Activated naive CD4-positive, alpha-beta T cell treated with anti-CD3 and anti-CD28 coated beads for 36 hours (primary cell): ENCODE measurements at places on chromosomes 1 and 21. TPM values are rescaled to one million over a fixed set of nuclear protein-coding genes. Genes with fewer than 3 reads are reported as not detected.

Gene C1orf87
- total RNA-seq = not detected

Gene B4GALT2
- total RNA-seq = 18.7 TPM

GRCh38 chr1:30423570-30423969, 299.8 kb downstream of the MATN1 start:
- H3K4me1 ChIP-seq = no peaks in the 10 kb centered on the region
- H3K36me3 ChIP-seq = no peaks in the 10 kb centered on the region
- H3K27ac ChIP-seq = no peak overlapping the region
- H3K27me3 ChIP-seq = peaks cover 24% of the 10 kb centered on the region

DNA sequence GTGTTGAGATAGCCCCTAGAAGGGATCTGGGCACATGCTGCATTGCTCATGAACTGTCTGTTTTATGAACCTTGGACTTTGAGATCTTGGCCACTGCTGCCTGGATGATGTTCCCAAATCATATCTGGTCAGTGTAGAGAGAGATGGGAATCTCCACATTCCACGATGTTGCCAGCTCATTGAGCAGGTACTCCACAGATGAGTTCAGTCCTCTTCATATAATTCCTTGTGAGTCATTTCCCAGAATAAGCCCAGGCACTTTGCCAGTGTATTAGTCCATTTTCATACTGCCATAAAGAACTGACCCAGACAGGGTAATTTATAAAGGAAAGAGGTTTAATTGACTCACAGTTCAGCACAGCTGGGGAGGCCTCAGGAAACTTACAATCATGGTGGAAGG, 254.0 kb upstream of the RUNX1 start:
- no peak overlapping the region for H3K27ac ChIP-seq
- no peaks in the 10 kb centered on the region for H3K27me3 ChIP-seq
- DNase-seq = no peak
- H3K4me3 ChIP-seq = no peak overlapping the region

- H3K27me3 ChIP-seq = no peaks in the 10 kb centered on the region
- no peak for DNase-seq
- peaks cover 1% of the 10 kb centered on the region for H3K36me3 ChIP-seq
- H3K4me1 ChIP-seq = peaks cover 42% of the 10 kb centered on the region
- H3K27ac ChIP-seq = no peak overlapping the region
Measured at GRCh38 chr1:8632102-8632501, 185.3 kb downstream of the RERE start.

GRCh38 chr1:85708829-85709227, 595 bp upstream of the ZNHIT6 start:
- DNase-seq = no peak
- no peak overlapping the region for H3K27ac ChIP-seq
- H3K36me3 ChIP-seq = peaks cover 17% of the 10 kb centered on the region

GRCh38 chr1:17892225-17892624, 137.1 kb downstream of the ACTL8 start:
- no peak for DNase-seq
- no peaks in the 10 kb centered on the region for H3K4me1 ChIP-seq
- H3K27me3 ChIP-seq = peaks cover 11% of the 10 kb centered on the region
- H3K36me3 ChIP-seq = no peaks in the 10 kb centered on the region
- H3K4me3 ChIP-seq = no peak overlapping the region

GRCh38 chr21:37702241-37702640, 214.0 kb downstream of the KCNJ6 start:
- no peaks in the 10 kb centered on the region for H3K36me3 ChIP-seq
- DNase-seq = no peak
- H3K27ac ChIP-seq = no peak overlapping the region
- H3K4me1 ChIP-seq = no peaks in the 10 kb centered on the region
- peaks cover 6% of the 10 kb centered on the region for H3K27me3 ChIP-seq
- no peak overlapping the region for H3K4me3 ChIP-seq

GRCh38 chr1:217089361-217090014, 366.3 kb upstream of the ESRRG start:
- H3K27ac ChIP-seq = no peak overlapping the region
- no peak overlapping the region for H3K4me3 ChIP-seq
- no peak for DNase-seq
- H3K4me1 ChIP-seq = peaks cover 6% of the 10 kb centered on the region
- H3K27me3 ChIP-seq = peaks cover 44% of the 10 kb centered on the region

Gene SHE
- total RNA-seq = not detected

Gene GJA8
- not detected for total RNA-seq

Gene SLC26A9
- not detected for total RNA-seq

Gene CNKSR1
- 1.5 TPM for total RNA-seq

Gene LEMD1
- total RNA-seq = 0.79 TPM

GRCh38 chr1:39842030-39842678, 41.1 kb downstream of the TRIT1 start:
- no peak overlapping the region for H3K27ac ChIP-seq
- DNase-seq = no peak
- H3K4me3 ChIP-seq = no peak overlapping the region
- no peaks in the 10 kb centered on the region for H3K27me3 ChIP-seq
- peaks cover 43% of the 10 kb centered on the region for H3K36me3 ChIP-seq

DNA sequence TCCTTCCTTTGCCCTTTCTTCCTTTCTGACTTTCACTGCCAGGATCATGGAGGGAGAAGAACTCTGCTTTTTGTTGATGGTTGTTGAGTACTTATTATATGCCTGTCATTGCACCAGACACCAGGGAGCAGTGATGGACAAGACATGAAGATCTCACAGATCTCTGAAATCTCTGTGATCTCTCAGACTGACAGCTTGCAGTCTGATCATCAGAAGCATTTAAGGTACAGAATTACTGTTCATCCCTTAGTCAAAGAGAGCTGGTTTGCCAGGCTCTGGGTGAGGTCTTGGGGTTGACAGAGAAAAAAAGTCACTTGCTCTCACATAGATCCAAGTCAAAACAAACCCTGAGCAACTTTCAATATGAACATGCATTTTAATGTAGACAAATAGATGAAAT, 299.5 kb upstream of the FMN2 start:
- no peak overlapping the region for H3K27ac ChIP-seq
- peaks cover 11% of the 10 kb centered on the region for H3K4me1 ChIP-seq
- no peak overlapping the region for H3K4me3 ChIP-seq
- DNase-seq = peak; percentile 46

Gene SRSF11
- total RNA-seq = 172 TPM

DNA sequence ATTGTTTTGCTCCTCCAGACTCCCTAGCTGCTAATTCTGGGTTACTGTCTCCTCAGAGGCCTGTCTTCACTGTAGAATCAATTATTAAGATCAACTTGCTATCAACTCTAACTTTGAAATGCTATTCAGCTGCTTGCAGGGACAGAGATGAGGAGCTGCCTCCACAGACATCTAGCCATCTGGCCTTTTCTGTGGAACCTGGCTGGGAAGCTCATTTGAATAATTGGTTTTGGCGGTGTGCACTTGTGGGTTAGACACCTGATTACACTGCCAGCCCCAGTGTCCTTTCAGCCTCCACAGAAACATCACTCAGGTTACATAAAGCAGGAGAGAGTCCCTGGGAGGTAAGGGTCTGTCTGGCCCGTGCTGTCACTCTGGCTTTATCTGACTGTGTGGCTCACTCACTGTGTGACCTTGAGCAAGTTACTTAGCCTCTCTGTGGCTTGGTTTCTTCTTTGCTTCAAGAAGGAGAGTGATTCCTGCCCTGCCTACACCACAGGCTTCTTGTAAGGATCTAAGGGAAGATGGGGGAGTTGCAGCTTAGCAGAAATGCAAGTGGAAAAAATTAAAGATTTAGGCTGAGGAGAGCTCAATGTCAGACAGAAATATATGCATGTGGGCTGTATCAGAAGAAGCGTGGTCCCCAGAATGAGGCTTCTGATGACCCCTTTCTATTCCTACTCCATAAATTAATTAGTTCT, 131.6 kb downstream of the BEND5 start:
- no peak overlapping the region for H3K4me3 ChIP-seq
- no peak overlapping the region for H3K27ac ChIP-seq

Gene KCNK1
- total RNA-seq = 0.21 TPM

GRCh38 chr21:37819372-37819771, 96.9 kb downstream of the KCNJ6 start:
- no peak overlapping the region for H3K27ac ChIP-seq
- H3K27me3 ChIP-seq = peaks cover 5% of the 10 kb centered on the region
- no peak for DNase-seq
- H3K4me1 ChIP-seq = no peaks in the 10 kb centered on the region

- no peak overlapping the region for H3K27ac ChIP-seq
- peaks cover 20% of the 10 kb centered on the region for H3K36me3 ChIP-seq
- no peak overlapping the region for H3K4me3 ChIP-seq
- DNase-seq = no peak
- H3K4me1 ChIP-seq = no peaks in the 10 kb centered on the region
- H3K27me3 ChIP-seq = no peaks in the 10 kb centered on the region
Measured at GRCh38 chr1:228197555-228198147, 10.2 kb upstream of the OBSCN start.

GRCh38 chr1:39828734-39829133, 40.1 kb upstream of the BMP8B start:
- H3K27me3 ChIP-seq = peaks cover 4% of the 10 kb centered on the region
- H3K4me3 ChIP-seq = no peak overlapping the region
- no peak overlapping the region for H3K27ac ChIP-seq
- no peaks in the 10 kb centered on the region for H3K36me3 ChIP-seq

- no peak overlapping the region for H3K27ac ChIP-seq
- no peak overlapping the region for H3K4me3 ChIP-seq
- DNase-seq = no peak
- H3K36me3 ChIP-seq = no peaks in the 10 kb centered on the region
- no peaks in the 10 kb centered on the region for H3K4me1 ChIP-seq
Measured at GRCh38 chr1:201713086-201713810, 115.7 kb upstream of the IPO9 start.

Gene MFSD2A
- total RNA-seq = 4.5 TPM

GRCh38 chr1:154326546-154327465, 1.5 kb downstream of the ATP8B2 start:
- H3K27me3 ChIP-seq = no peaks in the 10 kb centered on the region
- H3K27ac ChIP-seq = peak overlapping the region; percentile 94
- peak; percentile 33 for DNase-seq
- H3K4me3 ChIP-seq = peak overlapping the region; percentile 98
- H3K4me1 ChIP-seq = peaks cover 52% of the 10 kb centered on the region

DNA sequence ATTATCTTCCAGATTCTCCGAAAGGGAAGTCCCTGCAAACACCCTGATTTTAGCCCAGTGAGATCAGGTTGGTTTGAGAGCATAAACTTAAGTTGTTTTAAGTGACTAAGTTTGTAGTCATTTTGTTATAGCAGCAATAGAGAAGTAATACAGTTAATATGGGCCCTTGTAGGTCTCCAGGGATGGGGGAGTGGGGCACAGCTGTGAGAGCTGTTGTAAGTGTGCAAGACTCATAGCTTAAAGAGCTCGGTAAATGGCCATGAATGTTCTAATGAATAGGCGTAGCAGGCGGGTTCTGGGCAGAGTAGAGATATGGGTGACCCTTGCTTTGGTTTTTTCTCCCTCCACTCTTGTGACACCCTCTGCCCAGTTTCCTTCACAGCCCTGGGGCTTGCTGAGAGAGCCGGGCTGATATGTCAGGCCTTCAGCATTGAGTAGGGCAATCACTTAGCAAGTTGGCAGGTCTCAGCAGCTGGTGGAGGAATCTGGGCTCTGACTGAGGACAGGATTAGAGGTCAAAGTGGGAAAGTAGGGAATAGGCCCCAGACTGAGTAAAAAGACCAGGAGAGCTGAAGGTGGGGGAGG, 16.0 kb upstream of the ID3 start:
- no peak overlapping the region for H3K27ac ChIP-seq
- H3K4me3 ChIP-seq = no peak overlapping the region
- no peak for DNase-seq
- H3K36me3 ChIP-seq = no peaks in the 10 kb centered on the region
- H3K27me3 ChIP-seq = no peaks in the 10 kb centered on the region

GRCh38 chr21:37619464-37619974, 252.9 kb downstream of the DYRK1A start:
- peaks cover 8% of the 10 kb centered on the region for H3K27me3 ChIP-seq
- DNase-seq = no peak
- H3K36me3 ChIP-seq = no peaks in the 10 kb centered on the region
- H3K4me1 ChIP-seq = no peaks in the 10 kb centered on the region
- H3K4me3 ChIP-seq = no peak overlapping the region
- no peak overlapping the region for H3K27ac ChIP-seq

Gene FAM3B
- not detected for total RNA-seq

Gene HCRTR1
- total RNA-seq = not detected

- H3K4me3 ChIP-seq = no peak overlapping the region
- no peaks in the 10 kb centered on the region for H3K36me3 ChIP-seq
- peaks cover 40% of the 10 kb centered on the region for H3K4me1 ChIP-seq
- H3K27ac ChIP-seq = no peak overlapping the region
- H3K27me3 ChIP-seq = no peaks in the 10 kb centered on the region
- DNase-seq = no peak
Measured at GRCh38 chr1:45541193-45541592, 9.4 kb upstream of the AKR1A1 start.

Gene TRIM58
- total RNA-seq = 0.17 TPM

Gene TAF12
- 23.5 TPM for total RNA-seq

- H3K27ac ChIP-seq = no peak overlapping the region
- no peak for DNase-seq
- H3K4me1 ChIP-seq = no peaks in the 10 kb centered on the region
- H3K4me3 ChIP-seq = no peak overlapping the region
- H3K36me3 ChIP-seq = no peaks in the 10 kb centered on the region
Measured at GRCh38 chr1:197152662-197153061, 6.2 kb upstream of the ASPM start.

Gene DUSP12
- total RNA-seq = 28.4 TPM

DNA sequence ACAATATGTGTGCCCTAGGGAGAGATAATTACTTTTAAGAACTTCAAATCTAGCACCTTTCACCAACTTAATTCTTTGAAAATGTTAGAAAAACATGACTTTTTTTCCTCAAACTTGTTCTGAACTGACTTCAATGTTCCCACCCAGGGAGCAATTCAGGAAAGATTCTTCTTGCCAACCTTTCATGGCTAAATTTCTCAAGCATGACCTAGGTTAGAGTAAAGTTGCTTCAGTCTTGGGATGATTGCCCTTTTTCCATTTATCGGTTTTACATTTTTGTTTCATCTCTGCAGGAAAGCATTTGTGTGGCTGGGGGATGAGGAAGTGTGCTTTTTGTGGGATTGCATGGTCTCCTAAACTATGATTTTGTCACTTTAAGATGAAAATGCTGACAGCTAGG, 647.7 kb downstream of the LTN1 start:
- H3K27ac ChIP-seq = no peak overlapping the region
- no peaks in the 10 kb centered on the region for H3K36me3 ChIP-seq
- H3K4me3 ChIP-seq = no peak overlapping the region
- no peak for DNase-seq

Gene FLG
- total RNA-seq = not detected

- no peak overlapping the region for H3K4me3 ChIP-seq
- peaks cover 53% of the 10 kb centered on the region for H3K4me1 ChIP-seq
- no peaks in the 10 kb centered on the region for H3K27me3 ChIP-seq
- DNase-seq = no peak
Measured at GRCh38 chr21:37241426-37241825, 25.7 kb downstream of the VPS26C start.

- H3K36me3 ChIP-seq = no peaks in the 10 kb centered on the region
- DNase-seq = no peak
- peaks cover 9% of the 10 kb centered on the region for H3K27me3 ChIP-seq
- peaks cover 9% of the 10 kb centered on the region for H3K4me1 ChIP-seq
Measured at GRCh38 chr21:45256912-45257672, 30.6 kb downstream of the POFUT2 start.

Gene RAVER2
- total RNA-seq = 2.5 TPM

Gene RPAP2
- total RNA-seq = 21.9 TPM

Gene C8B
- total RNA-seq = not detected

GRCh38 chr1:171110621-171111326, 20.1 kb downstream of the FMO3 start:
- no peaks in the 10 kb centered on the region for H3K36me3 ChIP-seq
- no peak for DNase-seq
- H3K4me3 ChIP-seq = no peak overlapping the region
- H3K4me1 ChIP-seq = no peaks in the 10 kb centered on the region
